ENCODE measurements at places on chromosomes 6 and 20.

GRCh38 chr20:63696628-63697356, at the start of gene TNFRSF6B:
Gene TNFRSF6B (plus strand): TSS chr20:63696652. CDS start chr20:63696768, 116 bp downstream.
- DNase-seq: no peak

DNA sequence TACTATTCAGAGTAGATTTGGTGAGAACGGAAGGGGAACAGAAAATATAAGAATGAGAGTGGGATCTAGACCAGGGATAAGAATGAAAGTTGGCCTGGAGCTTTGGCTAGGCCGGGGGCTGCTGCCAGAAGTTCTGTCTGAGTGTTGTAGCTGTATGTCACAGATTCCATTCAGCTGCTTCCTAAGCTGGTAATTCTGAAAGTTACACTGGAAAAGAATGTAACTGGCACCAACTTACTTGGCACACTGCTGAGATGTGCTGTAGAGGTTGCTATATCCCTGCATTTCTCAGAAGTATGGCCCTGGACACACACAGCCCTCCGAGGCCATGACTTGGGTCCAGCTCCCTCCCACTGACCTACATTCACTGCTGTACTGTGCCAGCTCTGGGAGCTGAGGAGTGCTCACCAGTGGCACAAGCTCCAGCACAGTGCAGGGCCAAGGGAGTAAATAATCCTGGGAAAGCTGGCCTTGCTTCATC, 25.8 kb upstream of the TMEM217 start:
- DNase-seq: no peak

GRCh38 chr6:106527979-106528378, 101.3 kb downstream of the RTN4IP1 start:
- DNase-seq: no peak

- no peak for DNase-seq
These were observed 118.0 kb downstream of the B3GAT2 start for GRCh38 chr6:70838907-70839285.

GRCh38 chr20:51183451-51183850, 160.5 kb upstream of the KCNG1 start:
- no peak for DNase-seq

DNA sequence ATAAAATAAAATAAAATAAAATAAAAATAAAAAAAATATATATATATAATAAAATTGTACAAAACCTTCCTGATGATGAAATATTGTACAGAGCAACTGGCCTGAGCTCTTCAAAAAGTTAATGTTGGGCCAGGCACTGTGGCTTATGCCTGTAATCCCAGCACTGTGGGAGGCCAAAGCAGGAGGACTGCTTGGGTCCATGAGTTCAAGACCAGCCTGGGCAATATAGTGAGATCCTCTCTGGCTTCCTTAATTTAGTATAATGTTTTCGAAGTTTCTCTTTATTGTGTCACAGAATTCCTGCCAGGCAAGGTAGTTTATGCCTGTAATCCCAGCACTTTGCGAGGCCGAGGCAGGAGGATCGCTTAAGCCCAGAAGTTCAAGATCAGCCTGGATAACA, 113.9 kb upstream of the SALL4 start:
- no peak for DNase-seq

GRCh38 chr6:38353310-38354036, 286.3 kb downstream of the BTBD9 start:
- no peak for DNase-seq

GRCh38 chr20:4729265-4729664, 7.6 kb downstream of the PRND start:
- no peak for DNase-seq

- no peak for DNase-seq
These were observed 739 bp downstream of the CTSZ start for GRCh38 chr20:59006167-59006863.

DNA sequence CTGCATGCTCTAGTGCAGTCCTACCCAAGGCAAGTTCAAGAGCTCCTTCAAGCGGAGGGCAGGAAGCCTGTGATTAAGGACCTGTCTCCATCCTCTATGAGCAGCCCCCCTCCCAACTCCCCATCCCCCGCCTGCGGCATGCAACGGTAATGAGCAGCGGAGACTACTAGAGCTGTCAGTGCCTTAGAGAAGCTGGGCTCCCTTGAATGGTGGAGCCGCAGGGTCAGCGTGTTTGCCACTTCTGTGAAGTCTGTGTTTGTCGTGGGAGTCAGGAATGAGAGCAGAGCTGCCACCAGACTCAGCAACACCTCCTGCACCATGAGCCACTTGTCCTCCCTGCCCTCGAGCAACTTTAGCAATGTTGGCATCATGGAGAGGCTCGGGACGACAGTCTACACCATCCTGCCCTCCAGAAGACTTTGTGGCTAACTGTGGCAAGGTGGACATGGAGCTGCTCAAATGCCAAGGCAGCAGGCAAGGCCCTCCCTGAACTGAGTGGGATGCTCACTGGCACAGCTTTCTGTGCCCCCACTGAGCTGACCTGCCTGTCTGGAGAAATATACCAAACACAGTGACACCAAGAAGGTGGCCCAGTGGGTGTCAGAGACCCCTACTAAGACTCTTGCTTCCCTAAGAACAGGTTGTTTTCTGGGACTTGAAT, 23.8 kb upstream of the SYNDIG1 start:
- no peak for DNase-seq

GRCh38 chr20:24359321-24360027, 110.0 kb upstream of the SYNDIG1 start:
- DNase-seq: no peak

Measured in activated T-helper 9 cell treated with anti-CD3 and anti-CD28 coated beads, Interleukin-2, amount 50 U/mL, for 16 hours (primary cell).